ENCODE measurements at places on chromosomes 13 and 19. TPM values are rescaled to one million over a fixed set of nuclear protein-coding genes. Genes with fewer than 3 reads are reported as not detected.

The CCDC122 gene
- total RNA-seq, result 2.0 TPM

The PABPC3 gene
- total RNA-seq, result 0.05 TPM

The APC2 gene
- total RNA-seq, result 0.22 TPM

The PLPP2 gene
- total RNA-seq, result not detected

All from left ventricle myocardium inferior (tissue), 1 donor.